ENCODE measurements at places on chromosomes 12 and 14.

DNA sequence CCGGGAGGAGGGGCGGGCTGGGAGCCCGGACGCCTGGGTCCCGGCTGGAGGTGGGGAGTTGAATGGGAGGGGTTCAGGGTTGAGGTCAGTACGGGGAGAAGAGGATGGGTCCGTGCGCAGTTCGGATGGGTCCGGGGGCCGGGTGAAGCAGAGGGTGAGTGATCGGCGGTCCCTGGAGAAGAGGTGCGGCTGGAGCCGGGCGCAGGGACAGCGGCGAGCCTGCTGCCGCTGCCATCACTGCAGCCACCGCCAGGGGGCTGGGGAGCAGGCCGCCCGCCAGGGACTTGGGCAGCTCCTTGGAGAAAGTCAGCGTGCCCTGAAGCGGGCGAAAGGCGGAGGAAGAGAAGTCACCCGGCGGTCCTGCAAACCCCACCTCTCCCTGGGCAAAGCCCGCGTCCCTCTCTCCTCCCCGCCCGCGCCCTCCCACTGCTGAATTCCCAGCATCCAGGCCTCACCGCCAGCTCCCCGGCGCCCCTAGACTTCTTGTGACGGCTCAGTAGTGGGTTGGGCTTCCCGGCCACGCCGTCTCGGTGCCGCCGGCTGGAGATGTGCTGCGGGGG is 6.0 kb upstream of the GPR84 start:
- DNase-seq, result peak; percentile 94

- DNase-seq, result no peak
Measured at GRCh38 chr12:101671157-101671791, 26.2 kb upstream of the CHPT1 start.

- no peak for DNase-seq
Measured at GRCh38 chr12:65292241-65292640, 13.8 kb downstream of the MSRB3 start.

DNA sequence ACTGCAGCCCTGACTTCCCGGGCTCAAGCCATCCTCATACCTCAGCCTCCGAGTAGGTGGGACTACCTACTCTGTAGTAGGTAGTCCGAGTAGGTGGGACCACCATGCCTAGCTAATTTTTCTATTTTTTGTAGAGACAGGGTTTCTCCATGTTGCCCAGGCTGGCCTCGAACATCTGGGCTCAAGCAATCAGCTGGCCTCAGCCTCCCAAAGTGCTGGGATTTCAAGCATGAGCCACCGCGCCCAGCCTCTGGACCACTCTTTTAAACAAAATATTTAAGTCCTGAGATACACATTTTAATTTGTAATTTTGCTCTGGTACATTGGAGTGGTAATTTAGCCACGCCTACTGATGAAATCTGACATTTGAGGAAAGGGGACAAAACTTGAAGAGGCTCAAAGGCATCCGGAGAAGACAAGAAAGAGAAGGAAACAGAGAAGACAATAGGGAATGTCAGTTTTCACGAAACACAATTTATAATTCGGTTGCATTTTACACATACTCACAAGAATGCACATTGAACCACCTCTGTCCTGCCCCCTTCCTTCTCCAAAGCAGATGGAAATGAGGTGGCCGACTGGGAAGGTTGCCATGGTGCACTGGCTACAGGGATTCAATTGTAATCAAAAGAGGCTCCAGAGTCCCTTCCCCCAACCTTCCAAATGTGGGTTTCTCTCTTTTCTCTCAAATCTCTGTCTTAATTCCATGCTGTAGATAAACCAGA is 9.7 kb upstream of the TUBA1A start:
- no peak for DNase-seq

GRCh38 chr12:49702676-49703215 is 4.5 kb downstream of the FMNL3 start:
- no peak for DNase-seq

GRCh38 chr14:70807898-70808415 is 1.4 kb downstream of the MAP3K9 start:
- DNase-seq, result no peak

DNA sequence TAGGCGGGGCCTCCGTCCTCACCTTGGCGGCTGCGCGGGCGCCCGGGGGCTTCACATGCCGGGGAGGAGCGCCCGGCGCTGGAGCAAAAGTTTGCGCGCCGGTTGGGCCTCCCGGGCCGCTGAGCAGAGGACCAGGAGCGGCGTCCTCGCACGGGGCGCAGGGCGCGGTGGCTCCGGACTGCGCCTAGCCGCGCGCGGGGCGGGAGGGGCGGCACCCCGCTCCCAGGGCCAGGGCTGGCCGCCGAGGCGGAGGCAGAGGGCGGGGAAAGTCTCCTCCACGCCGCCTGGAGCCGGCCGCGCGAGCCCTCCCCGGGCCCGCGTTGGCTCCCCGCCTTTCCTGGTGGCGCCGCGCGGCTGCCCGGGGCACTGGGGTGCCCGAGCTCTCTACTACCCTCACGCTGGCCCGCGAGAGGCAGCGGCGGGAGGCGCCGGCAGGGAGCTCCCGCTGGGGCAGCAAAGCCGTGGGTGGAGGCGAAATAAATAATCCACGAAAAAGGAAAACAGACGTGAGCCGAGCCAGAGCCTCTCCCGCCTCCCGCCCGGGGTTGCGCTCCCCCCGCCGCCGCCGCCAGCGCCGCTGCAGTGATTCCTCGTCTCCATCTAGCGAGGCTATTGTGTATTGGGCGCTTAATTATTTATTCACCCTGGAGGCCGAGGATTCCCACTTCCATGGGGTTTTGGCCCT is 400 bp upstream of the PRIMA1 start:
- DNase-seq, result peak; percentile 91

DNA sequence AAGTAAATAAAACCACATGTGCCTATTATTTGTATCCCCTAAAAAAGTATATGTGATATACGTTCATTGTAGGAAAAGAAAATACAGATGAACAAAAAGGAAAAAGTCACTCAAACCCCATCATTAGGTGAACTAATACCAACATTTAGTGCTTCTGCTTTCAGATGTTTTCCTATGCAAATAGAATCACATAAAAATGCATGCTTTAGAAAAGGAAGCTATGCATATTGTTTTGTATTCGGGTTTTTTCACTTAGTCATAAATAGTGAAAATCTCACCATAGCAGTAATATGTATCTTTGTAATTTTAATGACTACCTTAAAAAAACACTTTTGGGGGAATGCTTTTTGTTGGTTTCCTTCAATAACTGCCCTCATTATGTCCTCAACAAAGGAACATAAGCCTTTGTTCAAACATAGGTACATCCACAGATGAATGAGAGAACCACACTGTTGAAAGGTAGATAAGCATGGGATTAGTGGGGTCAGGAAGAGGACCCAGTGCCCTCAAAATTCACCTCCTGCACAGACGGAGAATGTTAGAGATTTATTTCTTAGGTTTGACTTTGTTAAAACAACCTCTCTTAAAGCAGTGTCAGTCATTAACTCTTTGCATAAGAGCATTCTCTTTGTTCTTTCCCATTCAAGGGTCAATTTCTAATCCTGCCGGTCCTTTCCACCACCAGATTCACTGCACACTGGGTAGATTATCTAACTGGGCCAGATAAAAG is 6.5 kb downstream of the AMDHD1 start:
- DNase-seq, result no peak

- DNase-seq, result no peak
Measured at GRCh38 chr12:55847603-55848291, 5.0 kb upstream of the MMP19 start.

- DNase-seq, result no peak
Measured at GRCh38 chr14:31992011-31992447, 85.1 kb upstream of the ARHGAP5 start.

GRCh38 chr12:32454075-32454474 is 54.7 kb downstream of the FGD4 start:
- no peak for DNase-seq

- DNase-seq, result no peak
Measured at GRCh38 chr12:61213646-61214045, 1046.6 kb upstream of the USP15 start.

- DNase-seq, result no peak
Measured at GRCh38 chr12:63480186-63480585, 188.1 kb downstream of the DPY19L2 start.

DNA sequence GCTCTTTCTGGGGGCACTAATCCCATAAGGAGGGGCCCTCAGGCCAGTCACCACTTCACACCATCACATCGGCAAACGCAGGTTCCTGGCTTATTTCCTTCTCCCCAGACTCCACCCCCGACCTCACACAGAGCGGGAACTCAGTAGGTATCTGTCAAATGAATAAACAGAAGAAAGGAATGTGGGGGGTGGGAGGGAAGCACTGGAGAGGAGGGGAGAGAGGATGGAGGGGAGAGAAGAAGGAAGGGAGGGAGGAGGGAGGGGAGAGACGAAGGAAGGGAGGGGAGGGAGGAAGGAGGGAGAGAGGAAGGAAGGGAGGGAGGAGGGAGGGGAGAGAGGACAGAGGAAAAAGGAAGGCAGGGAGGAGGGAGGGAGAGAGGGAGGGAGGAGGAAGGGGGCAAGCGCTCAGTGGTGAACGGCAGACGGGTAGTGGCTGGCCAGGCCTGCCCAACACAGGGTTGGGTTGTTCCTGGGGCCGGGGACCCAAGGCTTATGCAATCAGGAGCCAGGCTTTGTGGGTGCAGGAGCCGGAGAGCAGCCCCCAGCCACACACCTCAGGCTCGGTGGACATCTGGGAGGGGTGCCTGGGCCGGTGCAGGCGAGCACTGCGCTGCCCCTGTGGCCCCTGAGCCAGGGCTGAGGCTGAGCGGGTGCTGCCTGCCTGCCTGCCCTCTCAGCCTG is 52.6 kb upstream of the FBRSL1 start:
- no peak for DNase-seq

- no peak for DNase-seq
Measured at GRCh38 chr14:58331111-58331510, 32.8 kb downstream of the ARID4A start.

DNA sequence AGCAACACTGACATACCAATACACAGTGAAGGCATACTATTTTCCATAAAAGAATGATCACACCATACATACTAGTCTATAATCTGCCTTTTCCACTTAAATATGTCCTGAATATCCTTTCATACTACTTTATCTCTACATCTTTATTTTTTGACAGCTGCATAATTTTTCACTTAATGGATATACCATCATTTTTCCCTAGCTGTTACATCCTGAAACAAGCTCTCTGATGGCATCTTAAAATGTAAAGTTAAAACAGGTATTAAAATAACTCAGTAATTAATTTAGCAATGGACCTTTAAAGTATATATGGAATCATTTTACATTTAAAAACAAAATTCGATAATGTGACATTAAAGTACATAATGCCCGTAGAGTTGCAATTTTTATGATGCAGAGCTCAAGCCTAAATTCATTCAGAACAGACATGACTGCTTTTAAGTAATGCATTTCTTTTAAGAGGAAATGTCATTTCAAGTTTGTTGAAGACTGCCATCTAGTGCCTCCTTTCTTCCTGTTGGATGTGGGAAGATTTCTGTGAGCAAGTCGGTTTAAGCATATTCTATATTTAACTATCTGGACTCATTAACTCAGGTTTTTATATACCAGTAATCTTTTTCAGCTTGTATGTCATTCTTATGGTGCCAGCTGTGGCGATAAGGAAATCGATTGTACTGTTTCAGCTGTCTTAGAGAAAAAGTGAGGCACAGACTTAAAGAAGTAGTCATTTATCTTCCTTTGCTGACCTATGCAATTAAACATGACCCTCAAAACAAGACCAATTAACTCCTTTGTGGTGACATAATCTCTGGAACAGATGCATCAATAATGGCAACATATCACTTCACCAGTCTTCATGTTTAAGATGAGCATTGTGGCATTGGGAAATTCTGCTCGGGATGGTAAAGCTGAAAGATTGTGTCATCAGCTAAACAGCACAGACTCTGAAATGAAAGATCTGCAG is 20.3 kb downstream of the PRICKLE1 start:
- DNase-seq, result no peak

GRCh38 chr14:21107283-21107800 is 6.5 kb downstream of the TMEM253 start:
- no peak for DNase-seq

GRCh38 chr14:89258728-89259273 is 158.2 kb downstream of the FOXN3 start:
- no peak for DNase-seq

- DNase-seq, result no peak
Measured at GRCh38 chr12:66653796-66654195, 25.1 kb downstream of the GRIP1 start.

DNA sequence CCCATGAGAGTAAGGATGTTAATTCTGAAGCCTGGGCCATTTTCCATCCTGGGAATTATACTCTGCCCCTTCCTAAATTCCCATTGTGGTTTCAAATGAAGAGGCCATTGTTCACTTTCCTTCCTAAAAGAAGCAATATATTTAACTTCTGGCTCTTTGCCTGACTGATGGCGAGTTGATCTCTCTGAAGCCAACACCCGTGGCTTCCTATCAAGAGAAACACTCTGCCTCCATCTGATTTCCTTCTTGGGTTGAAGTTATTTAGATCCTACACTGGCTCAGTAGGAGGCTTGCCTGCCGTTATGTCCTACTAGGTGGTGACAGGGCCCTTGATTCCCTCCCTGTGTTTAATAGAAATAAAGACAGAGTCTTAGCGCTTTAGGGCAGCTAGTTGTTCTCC is 97.4 kb downstream of the PRKCH start:
- no peak for DNase-seq

GRCh38 chr12:10771132-10771733 is 31.2 kb downstream of the TAS2R7 start:
- DNase-seq, result no peak

DNA sequence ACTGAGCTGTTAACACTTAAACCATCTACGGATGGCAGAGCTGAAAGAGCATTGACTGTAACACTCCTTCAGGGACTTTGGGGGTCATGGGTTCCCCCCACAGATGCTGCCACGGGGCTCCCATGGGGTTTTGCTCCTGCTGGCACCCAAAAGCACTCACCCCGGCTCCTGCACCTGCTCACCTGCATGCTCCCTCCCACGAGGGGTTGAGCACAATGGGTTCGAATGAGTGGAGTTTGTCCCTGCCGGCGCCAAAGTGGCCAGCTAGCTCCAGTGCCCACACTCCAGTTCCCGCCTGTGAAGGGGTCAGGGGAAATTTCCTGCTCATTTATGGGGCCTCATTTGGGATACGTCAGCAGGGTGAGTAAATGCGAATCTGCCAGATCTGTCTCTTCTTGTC is 40.7 kb downstream of the TNFAIP2 start:
- no peak for DNase-seq

DNA sequence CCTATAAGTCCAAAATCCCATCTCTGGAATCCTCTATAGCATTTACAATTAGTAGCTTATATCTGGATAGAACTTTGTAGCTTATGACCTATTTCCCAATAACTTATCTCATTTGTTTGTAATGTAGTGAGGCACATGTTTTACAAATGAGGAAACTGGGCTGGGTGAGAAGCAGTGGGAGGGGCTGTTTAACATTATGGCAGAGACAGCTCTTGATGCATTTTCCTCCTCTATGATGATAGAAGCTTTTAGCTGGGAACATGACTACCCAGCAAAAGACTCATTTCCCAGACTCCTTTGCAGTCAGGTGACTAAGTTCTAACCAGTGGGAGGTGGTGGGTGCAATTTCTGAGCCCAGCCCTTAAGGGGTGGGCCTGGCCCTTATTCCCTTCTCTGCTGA is 179.7 kb downstream of the TTC8 start:
- DNase-seq, result no peak

- DNase-seq, result no peak
Measured at GRCh38 chr14:103916636-103917262, 11.5 kb upstream of the TDRD9 start.

GRCh38 chr14:88791629-88792472 is 902 bp downstream of the EML5 start:
- peak; percentile 5 for DNase-seq

- no peak for DNase-seq
Measured at GRCh38 chr12:61272441-61272840, 987.8 kb upstream of the USP15 start.

- DNase-seq, result no peak
Measured at GRCh38 chr12:57079821-57080220, 1.2 kb upstream of the NEMP1 start.

GRCh38 chr14:27613102-27613501 is 1015.3 kb upstream of the NOVA1 start:
- DNase-seq, result no peak

All from 8988T (cell line).